Mononuclear cell (primary cell): ENCODE measurements at places on chromosomes 5 and 9. TPM values are rescaled to one million over a fixed set of nuclear protein-coding genes. Genes with fewer than 3 reads are reported as not detected.

Gene SPINK5
- total RNA-seq = not detected

Gene FOXI1
- 0.10 TPM for total RNA-seq

Gene ADAMTS6
- total RNA-seq = 4.9 TPM

Gene PRDM9
- total RNA-seq = not detected

Gene SPINK1
- 0.21 TPM for total RNA-seq

Gene SLC25A2
- total RNA-seq = 0.73 TPM

Gene ARHGEF39
- 0.10 TPM for total RNA-seq

Gene ACTBL2
- not detected for total RNA-seq

Gene SPINK6
- total RNA-seq = not detected

Gene C8G
- not detected for total RNA-seq

Gene ARID3C
- total RNA-seq = not detected

Gene FRMD3
- total RNA-seq = 15.1 TPM

Gene PCSK5
- total RNA-seq = 14.3 TPM

Gene LHFPL2
- total RNA-seq = 9.4 TPM

Gene PCDHB2
- 0.10 TPM for total RNA-seq

Gene PTPN3
- under 0.01 TPM for total RNA-seq

Gene LMNB1
- 54.5 TPM for total RNA-seq

Gene IFNA21
- total RNA-seq = not detected

Gene SLC38A9
- 20.4 TPM for total RNA-seq

Gene PRR16
- 0.63 TPM for total RNA-seq

Gene COL27A1
- total RNA-seq = 0.21 TPM

Gene SVEP1
- total RNA-seq = not detected

Gene UBAP2
- 27.7 TPM for total RNA-seq

Gene BTNL3
- total RNA-seq = not detected

Gene DRD1
- not detected for total RNA-seq

Gene RORB
- total RNA-seq = 0.10 TPM

Gene ADRA1B
- total RNA-seq = not detected

Gene CKMT2
- 1.0 TPM for total RNA-seq

Gene LRRC26
- 0.21 TPM for total RNA-seq
